ENCODE measurements at places on chromosomes 2 and 18.
A peak's percentile ranks its signal among the peaks of the same experiment; 100 is the strongest.

- DNase-seq, result no peak
These were observed 187.3 kb downstream of the FAM210A start for GRCh38 chr18:13539050-13539449.

GRCh38 chr2:219967247-219968245 lies 340.1 kb downstream of the SLC4A3 start:
- DNase-seq, result no peak

GRCh38 chr18:43405097-43405496 lies 127.8 kb upstream of the SYT4 start:
- no peak for DNase-seq

DNA sequence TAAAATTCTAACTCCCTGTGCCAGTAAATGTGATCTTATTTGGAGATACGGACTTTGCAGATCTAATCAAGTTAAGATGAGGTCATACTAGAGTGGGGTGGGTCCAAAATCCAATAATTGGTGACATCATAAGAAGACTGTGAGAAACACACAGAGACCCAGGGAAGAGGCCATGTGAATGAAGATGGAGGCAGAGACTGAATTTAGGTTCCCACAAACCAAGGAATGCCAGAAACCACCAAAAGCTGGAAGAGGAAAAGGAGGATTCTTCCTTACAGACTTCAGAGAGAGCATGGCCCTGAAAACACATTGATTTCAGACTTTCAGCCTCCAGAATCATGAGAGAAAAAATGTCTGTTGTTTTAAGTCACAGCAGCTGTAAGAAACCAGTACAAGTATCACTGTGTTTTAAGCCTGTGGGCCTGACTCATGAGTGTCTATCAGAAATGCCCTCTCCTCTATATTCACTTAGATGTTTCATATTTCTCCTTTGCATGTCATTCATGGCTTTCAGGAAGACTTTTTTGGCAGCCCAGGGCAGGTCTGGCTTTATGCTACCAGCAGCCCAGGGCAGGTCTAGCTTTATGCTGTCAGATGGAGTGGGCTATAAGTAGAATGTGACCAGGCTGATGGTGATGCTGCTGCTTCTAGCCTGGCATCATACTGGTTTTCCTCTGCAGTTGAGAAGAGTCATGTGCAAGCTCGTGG lies 100.0 kb downstream of the SPOPL start:
- DNase-seq, result peak; percentile 4

DNA sequence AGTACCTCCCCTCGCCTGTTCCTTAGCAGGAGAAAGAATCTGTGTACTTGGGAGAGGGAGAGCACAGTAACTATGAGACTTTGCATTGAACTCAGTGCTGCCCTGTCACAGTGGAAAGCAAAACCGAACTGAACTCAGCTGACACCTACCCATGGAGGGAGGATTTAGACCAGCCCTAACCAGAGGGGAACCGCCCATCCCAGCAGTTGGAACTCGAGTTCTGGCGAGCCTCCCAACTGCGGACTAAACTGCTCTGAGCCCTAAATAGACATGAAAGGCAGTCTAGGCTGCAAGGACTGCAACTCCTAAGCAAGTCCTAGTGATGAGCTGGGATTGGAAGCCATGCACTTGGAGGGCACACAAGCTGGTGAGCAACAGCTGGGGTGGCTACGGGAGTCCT lies 110.4 kb downstream of the GRB14 start:
- DNase-seq, result no peak

DNA sequence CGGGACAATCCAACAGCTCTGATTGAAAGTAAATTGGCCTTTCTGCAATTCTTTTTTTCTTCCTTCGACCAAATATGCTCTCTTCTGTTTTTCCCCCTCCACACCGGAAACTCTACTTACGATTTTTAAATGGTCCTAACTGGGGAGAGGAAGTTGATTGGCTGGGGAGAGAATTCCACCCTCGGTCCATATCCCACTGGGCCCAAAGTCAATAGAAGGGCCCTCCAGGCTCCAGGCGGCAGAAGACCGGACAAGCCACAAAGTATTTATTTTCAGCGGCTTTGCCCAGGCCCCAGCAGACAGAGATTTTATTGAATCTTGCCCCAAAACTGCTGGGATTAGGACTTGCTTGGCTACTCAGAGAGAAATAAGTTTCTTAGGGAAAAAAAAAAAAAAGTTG lies 37.1 kb upstream of the SMAD7 start:
- no peak for DNase-seq

Data from astrocyte of the spinal cord (primary cell).